ENCODE measurements at places on chromosomes 1 and 21. TPM values are rescaled to one million over a fixed set of nuclear protein-coding genes. Genes with fewer than 3 reads are reported as not detected.

DNA sequence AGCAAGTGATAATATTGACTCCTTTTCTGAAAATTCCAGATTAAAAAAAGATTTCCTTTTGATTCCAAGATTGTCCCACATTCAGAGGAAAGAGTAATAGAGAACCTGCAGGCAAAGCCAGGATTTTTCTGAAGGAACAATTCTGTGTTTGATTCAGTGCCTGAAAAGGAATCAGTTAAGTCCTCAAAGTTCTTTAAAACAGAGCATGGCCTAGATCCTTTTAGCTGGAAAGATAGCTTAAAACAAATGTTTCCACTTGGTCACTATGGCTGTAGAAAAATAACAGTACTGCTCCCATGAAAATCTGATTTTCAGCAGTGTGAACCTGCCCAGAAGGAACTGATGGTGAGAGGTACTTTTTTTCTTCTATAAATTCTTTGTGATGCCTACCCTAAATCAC is 41.8 kb downstream of the HS2ST1 start:
- no peak overlapping the region for H3K4me3 ChIP-seq
- H3K4me1 ChIP-seq, result no peaks in the 10 kb centered on the region
- no peak overlapping the region for H3K27ac ChIP-seq
- H3K36me3 ChIP-seq, result no peaks in the 10 kb centered on the region
- no peak for DNase-seq

DNA sequence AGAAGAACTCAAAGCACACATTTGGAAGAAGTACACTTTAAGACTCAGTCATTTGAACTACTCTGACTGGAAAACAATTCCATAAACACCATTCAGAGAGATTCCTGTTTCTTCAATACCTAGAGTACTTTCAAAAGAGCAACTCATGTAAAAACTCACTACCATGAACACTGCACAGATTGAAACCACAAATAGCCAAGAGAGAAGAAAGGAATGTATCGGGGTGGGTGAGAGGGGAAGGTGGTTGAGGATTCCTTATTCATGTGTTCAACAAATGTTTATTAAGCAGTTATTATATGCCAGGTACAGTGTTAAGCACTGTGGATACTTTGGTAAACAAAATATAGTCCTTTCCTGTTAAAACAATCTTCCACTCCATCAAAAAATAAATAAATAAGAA is 64.7 kb downstream of the NRIP1 start:
- H3K27ac ChIP-seq, result no peak overlapping the region
- no peaks in the 10 kb centered on the region for H3K27me3 ChIP-seq
- H3K4me1 ChIP-seq, result peaks cover 7% of the 10 kb centered on the region
- H3K36me3 ChIP-seq, result no peaks in the 10 kb centered on the region
- no peak for DNase-seq

- DNase-seq, result no peak
- H3K4me1 ChIP-seq, result peaks cover 45% of the 10 kb centered on the region
- no peaks in the 10 kb centered on the region for H3K36me3 ChIP-seq
- peak overlapping the region; percentile 25 for H3K27ac ChIP-seq
These were observed 17.5 kb upstream of the ETV3 start for GRCh38 chr1:157155658-157156057.

- no peaks in the 10 kb centered on the region for H3K36me3 ChIP-seq
- DNase-seq, result no peak
- no peak overlapping the region for H3K27ac ChIP-seq
- peaks cover 10% of the 10 kb centered on the region for H3K4me1 ChIP-seq
- H3K4me3 ChIP-seq, result no peak overlapping the region
- no peaks in the 10 kb centered on the region for H3K27me3 ChIP-seq
These were observed 16.6 kb upstream of the EYA3 start for GRCh38 chr1:28104866-28105467.

- DNase-seq, result no peak
- peaks cover 4% of the 10 kb centered on the region for H3K36me3 ChIP-seq
- no peak overlapping the region for H3K4me3 ChIP-seq
- no peak overlapping the region for H3K27ac ChIP-seq
- no peaks in the 10 kb centered on the region for H3K27me3 ChIP-seq
- H3K4me1 ChIP-seq, result peaks cover 4% of the 10 kb centered on the region
These were observed 12.1 kb upstream of the ZNF496 start for GRCh38 chr1:247343801-247344200.

GRCh38 chr1:11735854-11736745 is at the start of gene AGTRAP:
TSS of gene AGTRAP (plus strand) at chr1:11736136. CDS start at chr1:11736209, 73 bp downstream.
- H3K27me3 ChIP-seq, result no peaks in the 10 kb centered on the region
- peak within 1 kb of the TSS; percentile 93 for H3K27ac ChIP-seq
- DNase-seq, result peak; percentile 50
- H3K36me3 ChIP-seq, result no peaks in the 10 kb centered on the region

DNA sequence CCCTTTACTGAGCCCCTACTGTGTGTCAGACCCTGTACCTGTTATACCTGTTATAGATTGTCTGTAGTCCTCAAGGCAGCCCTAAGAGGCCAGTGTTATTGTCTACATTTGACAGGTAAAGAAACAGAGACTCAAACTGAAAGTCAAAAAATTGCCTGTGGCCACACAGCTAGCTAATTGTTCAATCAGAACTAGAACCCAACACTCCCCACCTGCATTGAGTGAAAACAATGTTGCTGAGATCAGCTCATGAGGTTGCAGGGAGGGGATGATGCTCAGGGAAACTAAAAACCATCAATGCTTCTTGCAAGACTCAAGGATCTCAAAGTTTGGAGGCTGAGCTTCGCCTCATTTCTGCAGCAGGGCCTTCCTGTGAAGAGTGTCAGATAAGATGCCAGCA is 109.5 kb upstream of the LMO4 start:
- no peaks in the 10 kb centered on the region for H3K27me3 ChIP-seq
- no peak overlapping the region for H3K4me3 ChIP-seq
- H3K27ac ChIP-seq, result no peak overlapping the region
- no peaks in the 10 kb centered on the region for H3K36me3 ChIP-seq

GRCh38 chr1:16174261-16174868 is 18.5 kb upstream of the EPHA2 start:
- H3K4me1 ChIP-seq, result peaks cover 56% of the 10 kb centered on the region
- no peaks in the 10 kb centered on the region for H3K36me3 ChIP-seq
- H3K27me3 ChIP-seq, result no peaks in the 10 kb centered on the region

DNA sequence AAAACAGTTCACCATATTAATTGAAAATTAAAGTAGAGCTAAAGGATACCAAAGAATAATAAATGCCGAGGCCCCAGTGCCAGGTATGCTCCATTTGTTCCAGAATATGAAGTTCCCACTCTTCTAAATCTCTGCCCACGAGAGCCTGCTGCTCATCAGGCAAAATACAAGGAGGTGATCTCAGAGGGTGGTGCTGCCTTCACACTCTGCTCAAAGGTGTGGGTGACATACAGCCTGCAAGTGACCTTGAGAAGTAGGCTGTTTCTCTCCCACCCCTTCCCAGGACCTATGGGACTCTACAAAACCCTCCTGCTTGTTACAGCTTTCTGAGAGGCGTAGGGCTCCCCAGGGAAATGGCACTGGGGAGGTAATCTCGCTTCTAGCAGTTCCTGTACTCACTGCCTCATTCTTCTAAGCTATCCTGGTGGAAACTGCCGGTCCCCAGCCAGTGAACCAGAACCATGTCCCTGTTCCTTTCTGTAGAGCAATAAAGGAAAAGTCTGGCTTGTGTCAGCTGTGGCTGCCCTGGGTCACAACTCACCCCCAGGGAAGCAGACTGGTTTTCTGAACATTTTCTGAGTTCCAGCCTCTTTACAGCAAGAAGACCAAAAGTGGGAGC is 26.9 kb upstream of the DPT start:
- no peaks in the 10 kb centered on the region for H3K27me3 ChIP-seq
- no peaks in the 10 kb centered on the region for H3K4me1 ChIP-seq
- no peak overlapping the region for H3K27ac ChIP-seq
- DNase-seq, result no peak
- no peak overlapping the region for H3K4me3 ChIP-seq
- H3K36me3 ChIP-seq, result no peaks in the 10 kb centered on the region

- H3K27me3 ChIP-seq, result no peaks in the 10 kb centered on the region
- DNase-seq, result no peak
- H3K4me3 ChIP-seq, result no peak overlapping the region
- H3K4me1 ChIP-seq, result no peaks in the 10 kb centered on the region
- H3K36me3 ChIP-seq, result no peaks in the 10 kb centered on the region
These were observed 73.4 kb upstream of the EDN2 start for GRCh38 chr1:41557751-41558455.

ITLN2 gene
- total RNA-seq, result not detected

LMNA gene
- total RNA-seq, result 416 TPM

DPYD gene
- 36.5 TPM for total RNA-seq

AGO1 gene
- total RNA-seq, result 18.1 TPM
